ENCODE measurements at places on chromosomes 7 and 10. TPM values are rescaled to one million over a fixed set of nuclear protein-coding genes. Genes with fewer than 3 reads are reported as not detected.

- no peak for DNase-seq
Observed at GRCh38 chr10:128963211-128964099, 503.6 kb upstream of the MGMT start.

The VPS41 gene
- 12.1 TPM for polyA plus RNA-seq

DNA sequence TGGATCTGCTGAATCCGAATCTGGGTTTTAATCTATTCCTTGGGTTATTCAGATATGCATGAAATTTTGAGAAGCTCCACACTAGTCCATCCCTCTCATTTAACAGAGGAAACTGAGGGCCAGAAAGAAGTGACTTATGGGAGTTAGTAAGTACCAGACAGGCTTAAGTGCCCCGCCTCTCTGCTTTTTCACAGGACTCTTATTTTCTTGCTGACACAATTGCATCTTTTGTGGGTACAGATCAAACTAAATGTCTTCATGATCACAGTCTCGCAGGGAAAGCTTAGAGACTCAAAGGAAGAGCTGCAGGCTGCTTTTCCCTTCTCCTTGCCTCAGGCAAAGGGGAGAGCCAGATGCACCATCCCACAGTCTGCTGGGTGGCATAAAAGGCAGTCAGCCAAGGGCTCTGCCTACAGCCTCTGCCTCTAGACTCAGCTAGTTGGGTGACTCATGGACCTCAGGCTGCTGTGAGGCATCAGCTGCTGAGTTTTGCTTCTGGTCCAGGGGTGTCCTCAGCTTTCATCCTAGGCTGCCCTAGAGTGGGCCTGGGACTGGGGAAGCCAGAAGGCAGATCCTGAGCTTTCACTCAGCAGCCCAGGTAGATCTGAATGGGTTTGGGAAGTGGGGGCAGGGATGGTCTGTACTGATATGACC, 11.6 kb downstream of the GOLGA7B start:
- DNase-seq: peak; percentile 19

GRCh38 chr10:50883629-50884028, 1.8 kb downstream of the A1CF start:
- DNase-seq: no peak

The PDK4 gene
- polyA plus RNA-seq: 2,971 TPM

DNA sequence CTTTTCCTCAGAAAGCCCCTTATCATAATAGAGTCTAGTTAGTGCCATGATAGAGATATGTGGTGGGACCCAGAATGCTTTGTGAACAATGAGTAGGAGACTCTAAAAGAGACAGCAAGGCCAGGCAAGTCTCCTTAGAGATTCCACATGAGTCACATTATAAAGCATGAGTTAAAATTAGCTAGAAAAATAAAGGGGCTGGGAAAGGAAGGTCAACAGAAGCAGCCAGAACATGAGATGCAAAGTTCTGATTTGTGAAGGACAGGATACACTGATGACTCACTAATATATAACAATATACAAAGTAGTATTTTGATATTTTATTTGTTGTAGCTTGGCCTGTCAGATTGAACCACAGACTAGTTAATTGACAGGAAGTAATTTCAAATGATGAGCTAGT, 25.3 kb upstream of the SNX13 start:
- DNase-seq: no peak

DNA sequence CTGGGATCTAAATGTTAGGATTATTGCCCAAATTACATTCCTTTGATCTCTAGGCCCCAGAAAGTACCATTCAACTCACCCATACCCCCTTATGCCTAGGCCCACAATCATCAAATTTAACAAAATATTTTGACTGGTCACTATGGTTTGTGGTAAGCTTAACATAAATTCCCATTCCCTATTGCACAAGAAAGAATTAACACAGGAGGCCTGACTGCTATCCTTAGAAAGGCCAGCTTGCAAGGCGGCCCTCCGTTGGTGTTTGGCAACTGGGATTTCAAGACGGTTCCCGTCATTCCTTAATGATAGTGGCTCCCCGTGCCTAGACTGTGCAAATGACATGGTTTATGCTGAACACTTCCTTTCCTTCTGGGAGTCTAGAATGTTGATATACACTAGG, 29.6 kb downstream of the ARHGAP21 start:
- DNase-seq: no peak

DNA sequence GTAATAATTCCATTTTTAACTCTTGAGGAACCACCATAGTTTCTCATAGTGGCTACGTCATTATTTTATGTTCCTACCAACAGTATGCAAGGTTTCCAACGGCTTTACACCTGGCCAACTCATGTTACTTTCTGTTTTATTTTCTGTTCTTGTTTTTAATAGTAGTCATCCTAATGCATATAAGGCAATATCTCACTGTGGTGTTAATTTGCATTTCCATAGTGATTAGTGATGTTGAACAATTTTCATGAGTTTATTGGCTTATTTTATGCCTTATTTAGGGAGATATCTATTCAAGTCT, 465.5 kb upstream of the KLF6 start:
- DNase-seq: no peak

DNA sequence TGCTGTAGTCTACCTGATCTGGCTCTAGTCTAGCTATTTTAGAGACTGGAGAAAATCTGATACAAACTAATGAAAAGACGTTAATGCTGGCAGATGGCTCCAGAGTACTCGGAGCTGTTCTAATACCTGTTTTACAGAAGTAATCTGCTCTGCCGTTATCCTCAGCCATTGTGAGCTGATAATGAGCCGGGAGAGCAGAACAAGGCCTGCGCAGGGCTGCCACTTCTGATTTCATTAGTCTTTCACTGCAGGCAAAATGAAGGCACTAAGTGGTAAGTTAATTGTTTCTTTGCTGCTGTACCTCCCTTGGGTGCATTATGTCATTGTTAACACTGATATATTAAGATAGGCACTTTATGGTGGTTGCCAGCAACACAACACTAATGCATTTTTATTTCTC, 456.4 kb upstream of the PFKP start:
- DNase-seq: no peak

The MYL7 gene
- not detected for polyA plus RNA-seq

DNA sequence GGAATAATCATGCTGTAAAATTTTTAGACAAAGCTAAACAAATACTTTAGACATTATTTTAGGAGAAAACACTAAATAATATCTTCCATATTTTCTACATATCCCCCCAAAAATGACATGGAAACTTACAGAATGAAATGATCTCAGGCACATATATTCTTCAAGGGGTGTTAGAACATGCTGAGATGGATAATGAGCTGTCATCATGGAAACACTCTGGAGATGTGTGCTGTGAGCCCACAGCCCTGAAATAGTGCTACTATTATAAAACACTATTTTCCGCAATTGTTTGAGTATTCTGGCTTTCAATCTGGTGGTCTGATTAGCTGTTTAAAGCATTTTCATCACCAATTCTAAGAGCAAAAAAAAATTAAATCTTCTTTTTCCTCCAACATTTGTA, 385.7 kb downstream of the PHTF2 start:
- no peak for DNase-seq

DNA sequence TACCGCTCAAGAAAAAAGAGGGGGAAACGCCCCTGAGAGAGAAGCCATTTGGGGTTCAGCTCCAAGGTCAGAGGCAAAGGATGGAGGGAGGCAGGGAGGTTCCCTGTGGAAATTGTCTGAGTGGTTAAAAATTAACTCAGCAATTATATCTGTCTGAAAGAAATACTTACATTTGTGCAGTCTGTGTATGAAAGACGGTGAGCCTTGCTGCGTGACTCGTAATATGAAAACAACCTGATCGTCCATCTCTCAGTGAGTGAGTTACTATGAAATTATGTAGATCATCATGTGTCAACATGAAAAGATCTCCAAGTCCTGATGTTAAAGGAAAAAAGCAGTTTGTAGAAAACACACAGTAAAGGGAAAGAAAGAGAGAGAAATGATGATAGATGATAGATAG, 67.2 kb upstream of the FAM204A start:
- DNase-seq: no peak

DNA sequence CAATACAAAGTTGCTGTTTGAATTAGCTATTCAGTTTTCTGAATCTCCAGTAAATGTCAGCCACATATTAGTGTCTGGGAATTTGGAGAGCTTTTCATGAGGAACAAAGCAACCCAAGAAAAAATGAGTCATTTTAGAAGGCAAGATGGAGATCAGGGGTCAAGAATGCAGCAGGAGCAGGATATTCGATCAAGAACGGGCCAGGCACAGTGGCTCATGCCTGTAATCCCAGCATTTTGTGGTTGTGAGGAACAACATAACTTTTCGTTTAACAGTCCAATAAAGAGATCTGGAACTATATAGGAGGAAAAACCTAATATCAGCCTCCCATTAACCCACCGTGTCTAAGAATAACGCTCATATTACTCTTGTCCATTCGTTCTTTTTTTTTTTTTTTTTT, 600.5 kb downstream of the MAGI2 start:
- DNase-seq: no peak

DNA sequence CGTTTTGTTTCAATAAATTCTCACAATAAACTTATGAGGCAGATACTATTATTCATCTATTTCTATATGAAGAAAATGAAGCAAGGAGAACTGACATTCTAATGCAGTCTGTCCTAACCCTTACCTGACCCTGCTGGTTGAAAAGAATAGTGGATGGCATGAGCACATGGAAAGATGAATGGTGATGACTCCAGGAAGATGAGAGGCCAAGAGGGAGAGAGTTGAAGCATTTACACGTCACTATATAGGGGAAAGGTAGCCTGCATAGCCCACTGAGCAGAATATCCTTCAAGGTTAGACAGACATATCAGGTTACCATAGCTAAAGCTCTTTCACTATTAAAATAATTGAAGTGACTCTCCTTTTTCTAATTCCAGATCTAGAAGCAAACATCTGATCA, 163.9 kb upstream of the CDK1 start:
- no peak for DNase-seq

- DNase-seq: no peak
Observed at GRCh38 chr10:62860946-62861345, 44.8 kb upstream of the EGR2 start.

The NUTM2A gene
- 0.49 TPM for polyA plus RNA-seq

DNA sequence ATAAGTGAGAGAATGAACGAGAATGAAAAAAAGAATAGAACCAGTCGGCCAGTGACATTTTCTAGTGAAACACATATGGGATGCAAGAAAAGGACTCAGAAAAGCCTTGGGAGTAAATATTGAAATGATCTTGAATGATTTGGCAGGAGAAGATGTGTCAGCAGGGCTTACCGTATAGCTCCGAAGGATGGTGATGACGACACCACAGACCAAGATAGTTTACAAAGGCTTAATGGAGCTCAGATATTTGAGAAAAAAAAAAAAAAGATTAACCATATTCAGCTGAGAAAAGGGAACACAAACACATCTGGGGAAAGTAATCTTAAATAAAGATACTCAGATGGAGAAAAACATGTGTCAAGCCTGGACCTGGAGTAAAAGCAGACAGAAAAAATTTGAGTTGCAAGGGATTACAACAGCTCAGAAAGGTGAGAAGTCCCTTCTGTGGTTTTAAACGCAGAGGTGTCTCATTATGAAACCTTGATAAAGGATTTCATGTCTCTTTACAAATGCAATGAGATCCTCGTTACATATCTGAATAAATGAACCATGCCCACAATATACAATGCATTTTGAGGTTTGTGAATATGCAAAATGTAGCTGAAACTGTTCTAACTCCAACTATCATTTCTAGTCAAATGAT, 36.0 kb downstream of the DNAJB9 start:
- DNase-seq: no peak

The ASAH2B gene
- 1.9 TPM for polyA plus RNA-seq

- DNase-seq: no peak
Observed at GRCh38 chr10:64358907-64359306, 837.7 kb downstream of the REEP3 start.

DNA sequence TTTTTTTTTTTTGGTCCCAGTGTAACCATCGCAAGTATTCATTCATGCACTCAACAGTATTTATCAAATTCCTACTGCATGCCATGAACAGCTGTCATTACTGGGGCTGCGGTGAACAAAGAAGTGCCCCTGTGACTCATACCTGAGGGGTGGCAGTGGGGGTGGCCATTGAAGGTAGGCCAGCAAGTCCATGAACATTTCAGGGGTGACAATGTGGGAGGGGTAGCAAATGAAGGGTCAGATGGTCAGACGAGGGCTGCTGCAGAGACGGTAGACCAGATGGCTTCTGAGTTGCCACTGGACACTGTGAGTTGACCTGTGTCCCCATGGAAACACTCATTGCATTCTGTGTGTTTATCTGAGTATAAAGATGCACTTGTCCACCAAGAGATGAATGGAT, 92.5 kb upstream of the PITRM1 start:
- DNase-seq: no peak

DNA sequence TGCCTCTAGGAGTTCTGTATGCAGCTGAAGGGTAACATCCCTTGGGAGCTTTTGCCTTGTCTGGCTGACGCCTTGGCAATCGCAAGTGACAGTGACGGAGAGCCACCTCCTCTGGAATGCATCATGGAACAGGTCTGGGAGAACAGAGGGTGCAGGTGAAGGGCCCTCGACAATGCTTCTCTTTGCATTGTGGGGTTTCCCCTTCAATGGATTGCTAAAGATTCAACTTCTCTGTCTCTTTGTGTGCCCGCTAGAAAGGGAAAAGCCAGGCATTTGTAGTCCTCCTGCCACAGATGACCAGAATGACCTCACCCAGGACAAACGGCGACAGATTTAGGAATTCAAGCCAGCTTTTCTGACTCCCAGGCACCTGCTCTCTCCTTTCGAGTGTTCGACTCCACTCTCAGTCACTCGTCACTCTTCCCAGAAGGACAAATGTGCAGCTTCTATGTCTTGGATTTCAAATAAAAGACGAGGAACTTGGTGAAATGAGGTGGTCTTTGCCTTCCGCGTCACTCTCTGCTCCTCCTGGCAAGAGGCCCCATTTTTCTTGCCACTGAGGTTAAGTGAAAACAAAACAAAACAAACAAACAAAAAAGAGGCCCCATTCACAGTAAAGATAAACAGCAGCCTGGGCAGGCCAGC, 26.1 kb downstream of the IL2RA start:
- no peak for DNase-seq

The ECHDC3 gene
- 66.9 TPM for polyA plus RNA-seq

The KCND2 gene
- 0.10 TPM for polyA plus RNA-seq

GRCh38 chr10:121442086-121442935, 155.9 kb downstream of the FGFR2 start:
- no peak for DNase-seq

DNA sequence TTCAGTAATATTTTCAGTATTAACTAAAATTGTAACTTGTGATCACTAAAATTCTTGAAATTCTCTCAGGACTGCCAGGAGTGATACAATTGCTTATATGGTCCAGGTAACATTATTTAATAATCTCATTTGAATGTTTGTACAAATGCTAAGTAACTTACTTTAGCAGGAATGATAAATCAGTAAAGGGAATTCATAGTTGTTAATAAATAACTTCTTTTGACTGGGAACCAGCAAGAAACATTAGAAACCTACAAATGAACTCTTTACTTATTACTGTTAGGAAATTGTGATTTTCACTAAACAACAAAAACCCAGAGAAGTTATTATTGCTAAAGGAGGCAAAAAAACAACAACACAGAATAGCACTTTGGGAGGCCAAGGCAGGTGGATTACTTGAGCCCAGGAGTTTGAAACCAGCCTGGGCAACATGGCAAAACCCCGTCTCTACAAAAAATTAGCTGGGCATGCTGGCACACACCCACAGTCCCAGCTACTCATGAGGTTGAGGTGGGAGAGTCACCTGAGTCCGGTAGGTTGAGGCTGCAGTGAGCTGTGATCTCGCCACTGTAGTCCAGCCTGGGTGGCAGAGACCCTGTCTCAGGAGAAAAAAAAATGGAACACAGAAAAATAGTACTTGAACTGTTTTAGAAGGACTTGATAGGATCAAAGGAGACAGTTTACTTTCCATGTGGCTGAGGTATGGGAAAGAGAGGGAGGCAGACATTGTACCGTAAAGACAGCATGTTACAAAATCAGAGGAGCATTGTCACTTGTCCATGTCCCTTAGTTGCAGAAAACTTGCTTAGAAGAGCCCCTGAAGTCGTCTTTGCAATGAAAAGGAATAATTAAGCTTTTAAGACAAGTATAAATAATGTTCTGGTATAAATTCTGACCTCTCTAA, 53.1 kb downstream of the SHOC2 start:
- no peak for DNase-seq

Measured in psoas muscle (tissue), 8 donors.